ENCODE measurements at places on chromosomes 13 and 19.

DNA sequence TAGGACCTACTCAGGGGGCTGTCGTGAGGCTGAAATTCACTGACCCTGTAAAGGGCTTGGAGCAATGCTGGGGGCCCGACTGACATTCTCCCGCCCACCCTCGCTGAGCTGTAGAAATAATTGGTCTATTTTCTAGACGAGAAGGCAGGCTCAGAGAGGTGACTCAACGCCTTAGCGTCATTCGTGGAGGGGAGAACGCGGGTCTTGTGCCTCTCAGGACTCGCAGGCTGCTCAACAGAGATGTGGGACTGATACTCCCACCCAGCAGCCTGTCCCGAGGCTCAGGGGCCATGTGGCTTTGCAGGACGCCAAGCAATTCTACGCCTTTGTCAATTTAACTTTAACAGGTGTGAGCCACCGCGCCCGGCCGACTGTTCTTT is 23.6 kb upstream of the ASPDH start:
- DNase-seq: no peak

GRCh38 chr19:42280815-42281145 is 11.7 kb downstream of the CIC start:
- peak; percentile 45 for DNase-seq

DNA sequence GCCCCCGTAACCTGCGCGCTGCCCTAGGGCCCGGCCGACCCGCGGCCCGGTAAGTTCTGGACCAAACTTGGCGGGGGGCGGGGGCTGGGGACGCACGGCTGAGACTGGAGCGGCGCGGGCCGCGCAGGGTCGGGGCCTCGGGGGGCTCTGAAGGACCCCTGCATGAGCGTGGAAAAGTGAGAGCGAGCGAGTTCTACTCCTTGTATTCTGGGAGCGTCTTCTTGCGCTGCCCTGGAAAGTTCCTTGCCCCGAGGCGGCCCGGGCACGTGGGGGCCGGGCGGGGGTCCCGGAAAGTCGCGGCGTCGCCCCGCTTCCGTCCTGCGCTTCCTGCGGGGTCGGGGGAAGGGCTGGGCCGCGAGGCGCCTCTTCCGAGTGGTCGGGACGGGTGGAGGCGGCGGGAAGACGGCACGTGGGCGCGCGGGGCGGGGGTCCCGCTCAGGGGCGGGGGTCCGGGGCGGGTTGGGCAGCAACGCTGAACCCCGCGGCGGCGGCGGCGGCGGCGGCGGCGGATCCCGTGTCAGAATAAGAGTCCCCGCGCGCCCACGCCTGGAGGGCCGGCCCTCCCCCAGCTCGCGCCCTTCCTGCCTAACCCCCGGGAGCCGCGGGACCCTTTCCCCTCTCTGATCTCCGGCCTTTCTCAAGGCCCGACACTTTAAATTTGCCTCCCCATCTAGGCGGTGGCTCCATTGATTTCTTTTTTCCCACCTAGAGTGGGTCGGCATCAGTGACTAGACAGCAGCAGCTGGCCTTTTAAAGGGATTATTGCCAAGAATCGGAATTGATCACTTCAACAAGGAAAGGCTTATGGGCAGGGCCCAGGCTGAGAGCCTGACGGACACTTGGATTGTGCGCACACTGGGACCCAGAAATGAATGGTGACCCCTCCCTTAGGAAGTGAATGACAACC is 749 bp downstream of the GATAD2A start:
- DNase-seq: no peak

GRCh38 chr19:10998045-10998533 is 37.3 kb downstream of the SMARCA4 start:
- DNase-seq: no peak

- DNase-seq: no peak
Observed at GRCh38 chr19:3135961-3136683, at the start of gene GNA15. GNA15 (plus strand) TSS chr19:3136033; CDS start chr19:3136451, 418 bp downstream.

GRCh38 chr13:72314210-72314609 is 413.2 kb downstream of the MZT1 start:
- no peak for DNase-seq

- DNase-seq: no peak
Observed at GRCh38 chr13:19158526-19159174, 23.0 kb downstream of the TUBA3C start.

GRCh38 chr19:33510462-33511194 is 11.0 kb downstream of the PEPD start:
- DNase-seq: no peak

- no peak for DNase-seq
Observed at GRCh38 chr13:99870541-99870940, 101.0 kb downstream of the ZIC5 start.

- no peak for DNase-seq
Observed at GRCh38 chr19:40719414-40719894, 2.5 kb downstream of the ITPKC start.

DNA sequence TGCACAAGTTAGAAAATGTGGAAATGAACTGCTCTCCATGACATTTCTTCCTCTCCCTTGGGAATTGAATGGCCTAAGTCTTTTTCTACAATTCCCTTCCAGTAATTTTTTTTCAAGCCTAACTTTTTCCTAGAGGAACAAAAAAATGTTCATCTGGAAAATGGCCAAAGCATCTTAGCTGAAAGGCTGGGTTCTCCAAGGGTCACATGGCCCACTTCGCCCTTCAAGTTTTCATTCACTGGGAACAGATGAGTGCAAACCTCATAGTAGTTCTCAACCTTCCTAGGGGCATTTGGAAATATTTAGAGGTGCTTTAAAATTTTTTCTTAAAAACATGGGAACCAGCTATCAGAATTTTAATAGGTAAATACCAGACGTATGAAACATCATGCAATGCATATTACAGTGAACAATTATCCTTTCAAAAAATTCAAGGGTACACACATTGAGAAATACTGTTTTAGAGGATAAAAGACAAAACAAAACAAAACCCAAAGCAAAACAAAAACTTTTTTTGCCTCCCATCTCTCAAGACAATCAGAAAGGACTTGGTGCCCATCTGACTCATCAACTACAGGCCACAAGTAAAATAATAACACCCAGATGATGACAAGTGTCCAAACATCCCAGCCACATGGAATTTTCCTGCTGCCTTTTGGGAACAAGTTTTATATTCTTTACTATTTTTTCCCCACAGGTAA is 208.8 kb downstream of the SLITRK6 start:
- peak; percentile 9 for DNase-seq

DNA sequence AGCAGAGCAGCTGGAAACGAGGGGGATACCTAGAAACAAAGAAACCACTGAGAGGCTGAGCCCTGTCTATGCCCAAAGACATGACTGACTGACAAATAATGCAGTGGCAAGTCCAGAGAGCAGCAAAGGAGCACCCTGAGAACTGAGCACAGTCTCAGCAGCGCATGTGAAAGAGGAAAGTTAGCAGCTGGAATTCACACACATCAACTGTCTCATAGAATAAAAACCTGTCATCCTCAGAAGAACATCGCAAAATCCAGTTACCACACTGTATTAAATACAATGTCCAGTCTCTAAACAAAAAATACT is 24.1 kb upstream of the DLEU7 start:
- DNase-seq: no peak

- DNase-seq: no peak
Observed at GRCh38 chr13:50855681-50856080, 12.2 kb upstream of the DLEU7 start.

- DNase-seq: no peak
Observed at GRCh38 chr13:85816413-85816812, 17.2 kb upstream of the SLITRK6 start.

- DNase-seq: no peak
Observed at GRCh38 chr13:59016250-59016649, 1147.5 kb downstream of the DIAPH3 start.

DNA sequence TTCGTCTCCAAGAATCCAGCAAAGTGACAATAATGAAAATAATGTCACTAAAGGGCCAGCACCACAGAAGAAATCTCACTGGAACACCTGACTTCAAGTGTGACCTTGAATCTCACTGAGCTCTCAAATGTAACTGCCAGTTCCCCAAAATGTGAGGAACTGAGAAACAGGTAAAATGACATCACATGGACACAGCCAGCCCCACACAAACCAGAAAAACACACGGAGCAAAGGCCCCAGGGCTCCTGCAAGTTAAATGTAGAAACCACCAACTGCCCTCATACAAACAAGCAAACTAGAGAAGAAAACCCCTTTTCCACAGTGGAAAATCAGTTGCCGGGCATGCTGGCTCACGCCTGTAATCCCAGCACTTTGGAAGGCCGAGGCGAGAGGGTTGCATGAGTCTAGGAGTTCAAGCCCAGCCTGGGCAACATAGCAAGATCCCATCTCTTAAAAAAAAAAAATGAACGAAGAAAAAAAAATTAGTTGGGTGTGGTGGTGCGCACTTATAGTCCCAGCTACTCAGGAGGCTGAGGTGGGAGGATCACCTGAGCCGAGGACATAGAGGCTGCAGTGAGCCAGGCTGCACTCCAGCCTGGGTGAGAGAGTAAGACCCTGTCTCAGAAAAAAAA is 8.7 kb upstream of the KANK2 start:
- no peak for DNase-seq

GRCh38 chr19:2343289-2343982 is 15.0 kb downstream of the SPPL2B start:
- DNase-seq: no peak

DNA sequence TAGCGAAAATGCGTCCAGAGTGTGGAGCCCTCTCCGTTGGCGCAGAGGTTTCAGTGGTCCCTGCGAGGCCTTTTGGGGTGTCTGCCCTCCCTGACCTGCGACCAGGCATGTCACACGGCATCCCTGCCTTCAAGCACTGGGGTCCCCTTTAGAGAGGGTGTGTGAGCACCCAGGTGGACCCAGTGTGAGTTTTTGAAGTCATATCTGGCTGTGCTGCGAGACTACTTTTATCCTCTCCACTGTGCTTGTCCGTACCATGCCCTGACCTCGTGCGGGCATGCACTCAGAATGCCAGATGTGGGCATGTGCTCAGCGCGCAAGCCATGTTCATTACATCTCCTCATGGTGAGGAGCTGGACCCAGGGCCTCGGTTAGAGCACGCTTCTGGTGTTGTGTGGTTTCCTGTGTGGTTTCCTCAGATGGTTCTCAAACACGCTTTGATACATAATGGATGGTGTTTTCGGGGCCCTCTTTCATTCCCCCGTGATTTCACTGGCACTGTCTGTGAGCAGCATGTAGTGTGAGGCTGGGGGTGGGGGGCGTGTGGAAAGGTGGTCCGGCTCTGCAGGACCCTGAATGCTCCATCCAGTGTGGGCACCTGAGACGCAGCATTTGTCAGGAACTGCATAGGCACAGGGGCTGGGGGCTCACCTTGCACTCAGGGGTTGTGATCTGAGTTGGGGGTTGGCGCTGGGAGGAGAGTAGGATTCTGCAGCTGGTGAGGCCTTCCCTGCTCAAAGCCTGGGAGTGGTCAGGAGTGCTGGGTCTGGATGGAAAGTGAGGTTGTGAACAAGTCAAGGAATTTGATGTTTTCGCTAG is 2.3 kb downstream of the TFDP1 start:
- no peak for DNase-seq

DNA sequence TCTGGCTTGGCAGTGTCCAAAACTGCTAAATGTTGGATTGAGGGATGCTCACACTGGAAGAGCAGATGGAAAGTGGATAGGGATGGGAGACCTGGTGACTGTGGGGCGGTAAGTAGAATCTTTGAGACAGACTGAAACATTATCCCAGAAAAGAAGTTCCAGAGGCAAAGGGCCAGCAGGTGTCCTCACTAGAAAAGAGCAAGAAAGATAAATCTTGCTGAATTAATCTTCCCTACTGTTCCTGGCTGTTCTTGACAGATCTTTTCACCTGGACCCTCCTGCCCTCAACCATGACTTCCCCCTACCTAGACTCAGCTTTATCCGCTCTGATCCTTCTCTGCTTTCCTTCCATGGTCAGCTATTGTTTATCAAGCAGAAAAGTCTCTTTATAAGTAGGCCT is 35.0 kb upstream of the FRY start:
- no peak for DNase-seq

- DNase-seq: no peak
Observed at GRCh38 chr19:35565016-35565856, 1.8 kb upstream of the ATP4A start.

Data from H4 (cell line).